ENCODE measurements at places on chromosomes 11 and 22. TPM values are rescaled to one million over a fixed set of nuclear protein-coding genes. Genes with fewer than 3 reads are reported as not detected.

LRRC56 gene
- 1.5 TPM for polyA plus RNA-seq

PHOX2A gene
- not detected for polyA plus RNA-seq

TEX12 gene
- polyA plus RNA-seq: not detected

MYH9 gene
- 340 TPM for polyA plus RNA-seq

MIF gene
- 202 TPM for polyA plus RNA-seq

MEN1 gene
- polyA plus RNA-seq: 14.4 TPM

SLC22A6 gene
- not detected for polyA plus RNA-seq

OVCH2 gene
- polyA plus RNA-seq: 3.7 TPM

CASP5 gene
- polyA plus RNA-seq: not detected

VSIG10L2 gene
- not detected for polyA plus RNA-seq

KCNE3 gene
- 0.94 TPM for polyA plus RNA-seq

ZP1 gene
- polyA plus RNA-seq: 0.67 TPM

TCN2 gene
- 15.8 TPM for polyA plus RNA-seq

CCDC73 gene
- polyA plus RNA-seq: not detected

BEST1 gene
- polyA plus RNA-seq: 5.1 TPM

P4HA3 gene
- 13.5 TPM for polyA plus RNA-seq

CHCHD10 gene
- 22.1 TPM for polyA plus RNA-seq

ACR gene
- polyA plus RNA-seq: not detected

C11orf86 gene
- 0.15 TPM for polyA plus RNA-seq

OR5P2 gene
- 0.40 TPM for polyA plus RNA-seq

KIAA1671 gene
- polyA plus RNA-seq: 0.15 TPM

SUSD2 gene
- 2.6 TPM for polyA plus RNA-seq

DRD2 gene
- polyA plus RNA-seq: not detected

MN1 gene
- polyA plus RNA-seq: 1.3 TPM

Measured in BJ (cell line).